OCI-LY7 (cell line): ENCODE measurements at places on chromosomes 3 and 15. TPM values are rescaled to one million over a fixed set of nuclear protein-coding genes. Genes with fewer than 3 reads are reported as not detected.

DNA sequence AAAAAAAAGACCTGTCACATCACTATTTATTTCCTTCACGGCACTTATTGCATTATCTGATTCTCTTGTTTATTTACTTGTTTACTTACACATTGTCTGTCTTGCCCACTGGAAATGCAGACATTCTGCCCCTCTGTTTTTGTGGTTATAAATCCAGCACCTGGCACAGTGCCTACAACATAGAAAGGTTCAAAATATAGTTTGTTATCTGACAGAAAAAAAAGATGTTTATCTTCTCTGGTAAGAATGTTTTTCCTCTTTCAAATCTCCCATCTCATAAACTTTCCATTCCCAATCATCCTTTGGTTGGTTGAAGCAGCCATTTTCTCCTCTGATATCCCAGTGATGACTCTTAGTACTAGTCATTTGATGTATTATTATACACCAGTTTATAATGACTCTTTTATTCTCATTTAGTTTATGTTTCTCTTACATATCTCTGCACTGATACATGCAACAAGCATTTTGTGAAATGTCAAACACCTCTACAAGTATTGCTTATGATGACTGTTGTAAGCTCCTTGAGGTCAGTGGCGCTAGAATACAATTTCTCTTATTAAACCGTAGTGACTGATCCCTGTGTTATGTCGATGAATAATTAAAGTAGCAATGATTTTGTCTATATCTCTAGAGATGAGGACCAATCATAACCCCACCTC is 398.4 kb upstream of the TBL1XR1 start:
- no peak for DNase-seq

GRCh38 chr15:86595741-86596140 is 516.1 kb downstream of the AGBL1 start:
- no peak for DNase-seq

- no peak for DNase-seq
Observed at GRCh38 chr3:143206955-143207337, 87.4 kb downstream of the CHST2 start.

The SLC6A20 gene
- not detected in 2 replicates for total RNA-seq

The TRIM71 gene
- total RNA-seq = not detected in 2 replicates

The GOLGA8M gene
- not detected in 2 replicates for total RNA-seq
